SHP77 treated with DMSO at 0.1 percent for 48 hours (cell line): ENCODE measurements at places on chromosomes 13 and 19.

DNA sequence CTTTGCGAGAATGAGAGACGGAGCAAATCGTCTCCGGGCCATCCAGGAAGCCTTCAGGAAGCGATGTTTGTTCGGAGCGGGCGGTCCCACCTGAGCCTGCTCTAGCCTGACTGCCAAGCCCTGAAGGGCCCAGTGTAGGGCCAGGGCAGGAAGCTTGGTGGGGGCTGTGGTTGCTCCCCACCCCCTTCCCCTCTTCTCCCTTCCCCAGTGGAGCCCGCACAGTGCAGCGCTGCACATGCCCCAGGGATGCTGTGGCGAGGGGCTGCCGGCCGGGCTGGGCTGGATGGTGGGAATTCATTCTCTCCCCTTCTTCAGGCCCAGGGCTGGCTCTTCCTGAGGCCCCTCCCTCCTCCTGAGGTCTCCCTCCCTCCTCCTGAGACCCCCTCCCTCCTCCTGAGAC lies 7.1 kb upstream of the GRTP1 start:
- no peak for DNase-seq

DNA sequence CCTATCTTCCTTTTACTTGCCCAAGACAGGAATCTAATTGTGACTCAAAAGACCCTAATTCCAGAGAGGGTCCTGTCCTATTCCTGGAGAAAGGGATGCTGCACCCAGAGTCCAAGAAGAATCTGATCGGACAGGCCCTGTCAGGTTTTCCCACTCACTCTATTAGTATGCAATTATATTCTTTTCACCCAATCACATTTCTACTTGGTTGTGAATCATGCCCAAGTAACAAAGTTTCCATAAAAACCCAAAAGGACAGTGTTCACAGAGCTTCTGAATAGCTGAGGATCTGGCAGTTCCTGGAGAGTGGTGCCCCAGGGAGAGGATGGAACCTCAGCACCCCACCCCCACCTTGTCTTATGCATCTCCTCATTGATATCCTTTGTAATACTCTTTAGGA lies 135.3 kb upstream of the SLITRK5 start:
- no peak for DNase-seq

- no peak for DNase-seq
Measured at GRCh38 chr19:10692673-10693264, 8.5 kb upstream of the QTRT1 start.

GRCh38 chr13:44048326-44048725 lies 168.6 kb downstream of the LACC1 start:
- no peak for DNase-seq

- no peak for DNase-seq
Measured at GRCh38 chr13:51629491-51630287, 45.4 kb downstream of the WDFY2 start.

DNA sequence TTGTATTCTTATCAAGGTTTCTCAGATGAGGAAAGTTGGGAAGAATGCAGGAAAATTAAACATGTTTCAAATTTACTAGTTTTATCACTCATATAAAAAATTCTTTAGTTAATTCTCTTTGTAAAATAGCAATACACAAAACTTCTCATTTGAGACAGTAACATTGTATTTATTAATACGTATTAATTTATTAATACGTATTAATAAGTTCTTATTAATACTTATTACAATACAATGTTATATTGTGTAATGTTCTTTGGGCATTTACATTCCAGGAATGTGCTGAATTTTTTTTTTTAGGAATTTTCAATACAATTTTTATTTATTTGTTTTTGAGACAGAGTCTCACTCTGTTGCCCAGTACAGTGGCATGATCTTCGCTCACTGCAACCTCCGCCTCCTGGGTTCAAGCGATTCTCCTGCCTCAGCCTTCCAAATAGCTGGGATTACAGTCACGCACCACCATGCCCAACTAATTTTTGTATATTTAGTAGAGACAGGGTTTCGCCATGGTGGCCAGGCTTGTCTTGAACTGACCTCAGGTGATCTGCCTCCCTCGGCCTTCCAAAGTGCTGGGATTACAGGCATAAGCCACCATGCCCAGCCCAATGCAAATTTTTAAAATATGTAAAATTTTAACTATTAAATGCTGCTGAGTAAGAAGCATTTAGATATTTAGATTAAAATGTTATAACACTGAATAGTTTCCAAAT lies 31.6 kb downstream of the MBNL2 start:
- no peak for DNase-seq

DNA sequence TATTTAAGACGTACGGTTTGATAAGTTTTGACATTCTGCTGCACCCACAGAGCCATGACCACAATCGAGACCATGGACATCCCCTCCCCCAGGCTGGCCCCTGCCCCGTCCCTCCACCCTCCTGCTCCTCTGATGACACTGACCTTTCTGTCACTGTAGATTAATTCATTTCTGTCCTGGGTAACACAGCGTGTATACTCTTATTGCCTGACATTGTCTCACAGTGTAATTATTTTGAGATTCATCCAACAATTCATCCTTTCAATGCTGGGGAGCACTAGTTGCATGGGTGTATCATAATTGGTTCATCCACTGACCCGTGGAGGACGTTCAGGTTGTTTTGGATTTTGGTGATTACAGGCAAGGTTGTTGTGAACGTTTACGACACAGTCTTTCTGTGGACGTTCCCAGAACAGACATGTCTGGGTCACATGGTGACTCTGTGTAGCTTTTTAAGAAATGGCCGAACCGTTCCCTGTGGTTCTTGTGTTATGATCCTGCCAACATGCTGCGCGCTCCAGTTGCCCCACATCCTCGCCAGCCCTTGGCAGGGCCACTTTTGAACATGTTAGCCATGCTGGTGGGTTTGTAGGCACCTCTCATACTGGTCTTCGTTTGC lies 41.9 kb downstream of the C13orf46 start:
- DNase-seq, result no peak

GRCh38 chr13:28449826-28450773 lies 44.8 kb downstream of the FLT1 start:
- no peak for DNase-seq

DNA sequence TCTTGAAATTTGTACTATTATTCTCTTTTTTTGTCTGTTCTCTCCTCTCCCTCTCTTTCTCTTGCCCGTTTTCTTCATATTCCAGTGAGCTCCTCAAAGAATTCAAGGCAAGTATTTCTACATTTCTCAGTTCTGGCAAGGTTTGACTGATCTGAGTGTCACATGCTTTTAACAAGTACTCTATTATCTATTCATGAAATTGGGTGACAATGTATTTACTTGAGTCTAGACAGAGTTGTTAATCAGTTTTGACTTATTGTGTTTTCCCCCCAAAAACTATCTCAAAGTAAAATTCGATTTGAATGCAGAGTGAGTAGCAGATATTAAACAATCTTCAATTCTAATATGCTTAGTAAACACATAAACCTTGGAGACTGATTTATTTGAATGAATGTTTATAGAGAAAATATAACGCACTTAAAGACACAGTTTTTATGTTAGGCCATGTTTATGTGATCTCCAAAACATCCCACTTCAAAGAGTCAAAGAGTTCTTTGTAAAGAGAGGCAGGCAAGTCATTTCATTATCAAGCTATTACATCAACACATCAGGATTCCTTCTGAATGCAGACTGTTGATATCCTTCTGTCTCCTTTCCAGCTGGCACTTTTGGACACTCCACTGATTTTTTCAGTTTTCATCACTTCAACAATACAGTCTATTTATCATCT lies 166.6 kb downstream of the SLITRK6 start:
- no peak for DNase-seq
